A549 treated with CpdA at 1 μM for 4 hours (cell line): ENCODE measurements at places on chromosomes 7 and 10. TPM values are rescaled to one million over a fixed set of nuclear protein-coding genes. Genes with fewer than 3 reads are reported as not detected.

The OPALIN gene
- not detected in 5 replicates for total RNA-seq

The ASB10 gene
- total RNA-seq, result not detected in 5 replicates

The UNC5B gene
- total RNA-seq, result 0.53 to 0.77 TPM (median 0.70 TPM) in 5 replicates

The MYL10 gene
- not detected in 5 replicates for total RNA-seq

The NAT16 gene
- 0.13 to 0.25 TPM (median 0.17 TPM) in 4 of 5 replicates, not detected in the other for total RNA-seq

The ZNF239 gene
- total RNA-seq, result 2.4 to 2.9 TPM (median 2.4 TPM) in 5 replicates

The TET1 gene
- 0.34 to 0.75 TPM (median 0.42 TPM) in 5 replicates for total RNA-seq

The BMPR1A gene
- total RNA-seq, result 19.1 to 27.1 TPM (median 24.6 TPM) in 5 replicates

The LIPJ gene
- not detected in 5 replicates for total RNA-seq

The LEP gene
- total RNA-seq, result not detected in 5 replicates

The WIPF3 gene
- total RNA-seq, result 0.45 to 0.69 TPM (median 0.58 TPM) in 5 replicates

The CHN2 gene
- 0.11 TPM in 1 of 5 replicates, not detected in the others for total RNA-seq

The CTAGE4 gene
- not detected in 5 replicates for total RNA-seq

The PROSER2 gene
- 32.1 to 41.8 TPM (median 40.9 TPM) in 5 replicates for total RNA-seq

The BAG3 gene
- 111 to 166 TPM (median 144 TPM) in 5 replicates for total RNA-seq

The OPN1SW gene
- not detected in 5 replicates for total RNA-seq

The PRPF18 gene
- 19.3 to 29.4 TPM (median 21.0 TPM) in 5 replicates for total RNA-seq

The ABCC2 gene
- total RNA-seq, result 164 to 201 TPM (median 185 TPM) in 5 replicates

The RGS10 gene
- 46.5 to 53.1 TPM (median 47.9 TPM) in 5 replicates for total RNA-seq

The PRKAG2 gene
- 31.6 to 38.3 TPM (median 35.8 TPM) in 5 replicates for total RNA-seq

The RAPGEF5 gene
- total RNA-seq, result 0.05 to 0.43 TPM (median 0.09 TPM) in 5 replicates

The SPDYE8 gene
- total RNA-seq, result not detected in 5 replicates

The FAM25A gene
- 1.1 TPM in 1 of 5 replicates, not detected in the others for total RNA-seq

The SH3PXD2A gene
- 1.5 to 2.5 TPM (median 2.2 TPM) in 5 replicates for total RNA-seq

The CCDC172 gene
- not detected in 5 replicates for total RNA-seq

The DNAJC30 gene
- 7.7 to 10.7 TPM (median 9.2 TPM) in 5 replicates for total RNA-seq

The SPDYE11 gene
- not detected in 5 replicates for total RNA-seq

The EXOC4 gene
- 18.0 to 21.8 TPM (median 20.7 TPM) in 5 replicates for total RNA-seq

The SCD gene
- total RNA-seq, result 147 to 216 TPM (median 184 TPM) in 5 replicates

The DENND2A gene
- 0.22 to 1.3 TPM (median 0.30 TPM) in 5 replicates for total RNA-seq

The ITIH5 gene
- total RNA-seq, result 0.02 to 0.37 TPM (median 0.08 TPM) in 5 replicates

The NUP42 gene
- total RNA-seq, result 23.3 to 31.9 TPM (median 30.0 TPM) in 5 replicates

The DOCK1 gene
- total RNA-seq, result 20.7 to 25.9 TPM (median 24.2 TPM) in 5 replicates

The CTAGE8 gene
- total RNA-seq, result 0.03 to 0.08 TPM in 2 of 5 replicates, not detected in the others

The KCNMA1 gene
- 38.6 to 89.6 TPM (median 81.0 TPM) in 5 replicates for total RNA-seq

The FAM25G gene
- 1.1 to 2.6 TPM (median 1.4 TPM) in 4 of 5 replicates, not detected in the other for total RNA-seq

The FKBP6 gene
- not detected in 5 replicates for total RNA-seq
